ENCODE measurements at places on chromosomes 4 and X.

- no peak for DNase-seq
Observed at GRCh38 chr4:165312506-165312905, 15.0 kb upstream of the MSMO1 start.

- DNase-seq = no peak
Observed at GRCh38 chr4:21211846-21212245, 511.6 kb downstream of the PACRGL start.

- no peak for DNase-seq
Observed at GRCh38 chr4:182922501-182923284, 5.5 kb upstream of the DCTD start.

- no peak for DNase-seq
Observed at GRCh38 chr4:173434231-173434630, 35.3 kb upstream of the SCRG1 start.

GRCh38 chr4:83138946-83139345, 24.4 kb upstream of the PLAC8 start:
- no peak for DNase-seq

GRCh38 chrX:131288738-131289511, at the start of gene IGSF1:
IGSF1 (minus strand) TSS chrX:131289306; CDS start chrX:131286674, 2,632 bp downstream.
- DNase-seq = no peak

- no peak for DNase-seq
Observed at GRCh38 chrX:13005661-13006473, 31.0 kb downstream of the TMSB4X start.

- no peak for DNase-seq
Observed at GRCh38 chr4:22556495-22556894, 40.6 kb upstream of the ADGRA3 start.

- no peak for DNase-seq
Observed at GRCh38 chrX:49932791-49933190, 10.4 kb downstream of the CLCN5 start.

- DNase-seq = no peak
Observed at GRCh38 chr4:125116431-125116830, 198.3 kb upstream of the FAT4 start.
